ENCODE measurements at places on chromosomes 4 and X. TPM values are rescaled to one million over a fixed set of nuclear protein-coding genes. Genes with fewer than 3 reads are reported as not detected.

VEGFD gene
- total RNA-seq, result 4.1 TPM

DNA sequence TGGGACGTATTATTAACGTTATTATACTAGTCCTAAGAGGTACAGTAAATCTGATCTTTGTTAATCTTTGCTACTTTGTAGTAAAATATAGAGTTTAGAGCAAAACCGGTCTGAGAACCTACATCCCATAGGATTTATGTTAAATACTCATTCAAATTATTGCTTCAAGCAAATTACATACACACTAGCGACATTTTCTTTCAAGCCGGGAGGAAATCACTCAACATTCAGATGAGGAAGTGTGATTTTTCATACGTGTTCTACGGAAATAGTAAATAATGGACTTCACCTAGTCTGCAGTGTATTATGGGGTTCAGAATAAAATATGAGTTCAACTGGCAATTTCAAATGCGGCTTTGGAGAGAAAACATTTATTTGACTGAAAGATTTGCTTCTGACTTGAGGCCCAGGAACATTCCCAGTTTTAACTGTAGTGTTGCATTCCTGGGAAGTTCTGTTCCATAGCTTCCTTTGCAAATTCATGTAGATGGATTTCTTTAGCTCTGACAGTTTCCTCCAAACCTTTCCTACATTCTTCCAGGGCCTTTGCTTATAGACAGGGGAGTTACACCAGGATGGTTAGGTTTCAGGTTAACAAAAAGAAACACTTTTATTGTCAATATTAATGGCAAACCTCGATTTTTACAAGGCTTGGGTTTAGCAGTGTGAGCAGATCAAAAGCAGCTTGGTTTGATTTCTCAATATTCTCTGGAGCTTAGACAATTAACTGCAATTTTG lies 5.3 kb upstream of the HAND2 start:
- peaks cover 91% of the 10 kb centered on the region for H3K27me3 ChIP-seq
- H3K4me1 ChIP-seq, result peaks cover 4% of the 10 kb centered on the region
- H3K4me3 ChIP-seq, result no peak overlapping the region
- no peaks in the 10 kb centered on the region for H3K36me3 ChIP-seq

GRCh38 chrX:115408771-115409400 lies 119.4 kb downstream of the LUZP4 start:
- H3K4me1 ChIP-seq, result no peaks in the 10 kb centered on the region
- H3K36me3 ChIP-seq, result no peaks in the 10 kb centered on the region
- H3K4me3 ChIP-seq, result no peak overlapping the region
- DNase-seq, result no peak
- peaks cover 19% of the 10 kb centered on the region for H3K27me3 ChIP-seq

GRCh38 chr4:48762408-48762807 lies 17.7 kb downstream of the FRYL start:
- no peak overlapping the region for H3K4me3 ChIP-seq
- no peak overlapping the region for H3K27ac ChIP-seq
- DNase-seq, result no peak
- peaks cover 31% of the 10 kb centered on the region for H3K4me1 ChIP-seq

Measured in psoas muscle (tissue), 8 donors.